ENCODE measurements at places on chromosomes 1 and 21.

DNA sequence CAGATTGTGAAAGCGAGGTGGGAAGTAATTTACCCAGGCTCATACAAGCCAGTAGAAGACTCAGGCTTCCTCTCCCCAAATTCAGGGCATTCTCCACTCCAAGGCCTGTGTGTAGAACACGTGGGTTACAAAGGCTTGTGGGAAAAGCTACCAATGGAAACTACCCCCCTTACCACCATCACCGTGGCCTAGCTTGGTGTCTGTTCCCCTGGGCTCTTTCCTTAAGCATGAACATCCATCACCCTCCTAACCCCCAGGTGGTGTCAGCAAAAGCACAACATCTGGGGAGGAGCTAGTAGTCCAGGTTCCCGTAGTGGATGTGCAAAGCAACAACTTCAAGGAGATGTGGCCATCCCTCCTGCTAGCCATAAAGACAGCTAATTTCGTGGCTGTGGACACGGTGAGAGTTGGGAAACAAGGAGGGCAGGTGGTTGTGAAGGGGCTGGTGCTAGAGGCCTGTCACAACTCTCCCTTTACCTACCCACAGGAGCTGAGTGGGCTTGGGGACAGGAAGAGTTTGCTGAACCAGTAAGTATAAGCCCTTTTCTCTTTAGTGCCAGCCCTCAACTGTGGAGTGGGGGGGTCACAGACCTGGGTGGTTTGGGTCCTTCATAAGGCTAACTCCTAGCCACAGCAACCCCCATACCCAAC is 701 bp upstream of the MUTYH start:
- DNase-seq: peak; percentile 27

DNA sequence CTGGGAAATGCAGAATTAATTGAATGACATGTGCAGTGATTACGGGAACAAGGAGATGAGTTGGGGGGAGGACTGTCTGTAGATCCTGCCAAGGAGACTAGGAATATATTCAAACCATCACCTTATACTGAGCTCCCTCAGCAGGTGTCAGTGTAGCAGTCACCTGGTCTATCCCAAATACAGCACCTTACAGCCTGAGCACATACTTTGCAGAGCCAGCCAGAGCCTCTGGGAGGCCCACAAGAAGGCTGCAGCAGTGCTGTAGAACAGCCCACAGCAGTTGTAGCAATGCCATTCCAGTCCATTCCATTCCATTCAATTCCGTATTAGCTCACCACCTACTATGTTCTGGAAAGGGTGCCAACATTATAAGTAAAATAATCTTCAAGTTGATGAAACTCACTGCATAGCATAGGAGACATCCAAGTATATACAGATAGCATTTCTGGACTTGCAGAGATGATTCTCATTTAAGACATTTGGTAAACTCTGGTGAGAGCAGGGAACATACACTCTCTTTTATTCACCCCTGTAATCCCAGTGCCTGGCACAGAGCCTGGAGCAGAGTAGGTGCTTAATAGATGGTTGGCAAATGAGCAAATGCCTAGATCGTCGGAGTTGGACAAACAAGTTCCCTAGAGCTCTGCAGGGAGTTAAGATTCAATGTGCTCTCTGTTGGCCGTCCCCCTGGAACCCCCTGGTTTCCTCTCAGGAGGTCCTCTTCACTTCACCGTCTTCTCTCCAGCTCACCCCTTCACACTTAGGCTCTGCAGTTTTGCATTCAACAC is 44.7 kb downstream of the KCNC4 start:
- DNase-seq: no peak

- DNase-seq: no peak
These were observed 7.2 kb downstream of the PRDM2 start for GRCh38 chr1:13707164-13707563.

- DNase-seq: no peak
These were observed 4.6 kb upstream of the PRKCZ start for GRCh38 chr1:2045468-2046173.

GRCh38 chr1:205693421-205693991 is 13.2 kb upstream of the SLC45A3 start:
- no peak for DNase-seq

GRCh38 chr21:33149181-33149580 is 79.2 kb downstream of the OLIG1 start:
- no peak for DNase-seq

DNA sequence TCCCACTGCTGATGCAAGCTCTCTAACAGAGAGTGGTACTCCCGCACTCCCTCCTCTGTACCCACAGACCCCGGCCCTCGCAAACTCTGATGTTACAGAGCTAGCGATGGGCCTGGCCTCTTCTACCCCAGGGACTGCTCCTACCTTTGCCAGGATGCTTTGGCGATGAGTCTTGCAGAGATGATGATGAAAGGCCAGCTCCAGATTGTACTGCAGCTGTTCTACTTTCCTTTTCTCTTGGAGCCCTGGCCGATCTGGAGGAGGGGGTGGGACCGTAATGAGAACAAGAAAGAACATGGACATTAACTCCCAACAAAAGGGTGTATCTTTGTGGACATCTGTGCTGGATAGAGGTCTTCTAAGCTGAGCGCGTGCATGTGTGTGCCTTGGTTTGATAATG is 6.0 kb upstream of the LINGO4 start:
- DNase-seq: no peak

- no peak for DNase-seq
These were observed 449.2 kb downstream of the CAMTA1 start for GRCh38 chr1:7234471-7234755.

- DNase-seq: no peak
These were observed 281.5 kb downstream of the NEGR1 start for GRCh38 chr1:72000809-72001208.

- no peak for DNase-seq
These were observed 28.8 kb upstream of the TRIM17 start for GRCh38 chr1:228445490-228445842.

GRCh38 chr1:115164484-115164883 is 75.2 kb upstream of the TSPAN2 start:
- no peak for DNase-seq

DNA sequence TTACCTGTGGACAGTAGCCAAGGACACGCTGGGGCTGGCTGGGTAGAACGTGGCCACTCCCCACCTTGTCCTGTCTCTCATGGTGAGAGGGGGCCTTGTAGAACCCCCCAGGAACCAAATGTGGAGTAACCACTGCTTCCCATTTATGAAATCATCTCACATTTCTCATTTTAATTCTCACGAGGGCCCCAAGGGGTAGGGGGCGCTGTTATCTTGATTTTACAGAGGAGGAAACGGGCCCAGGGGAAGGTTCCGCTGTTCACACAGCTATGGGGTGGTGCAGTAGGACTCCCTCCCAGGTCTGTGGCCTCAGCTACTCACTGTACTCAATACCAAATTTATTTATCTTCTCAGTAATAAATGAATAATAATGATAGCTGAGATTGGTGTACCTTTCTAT is 5.5 kb downstream of the SMPDL3B start:
- DNase-seq: peak; percentile 70

- no peak for DNase-seq
These were observed 21.8 kb upstream of the CNIH3 start for GRCh38 chr1:224594360-224594759.

DNA sequence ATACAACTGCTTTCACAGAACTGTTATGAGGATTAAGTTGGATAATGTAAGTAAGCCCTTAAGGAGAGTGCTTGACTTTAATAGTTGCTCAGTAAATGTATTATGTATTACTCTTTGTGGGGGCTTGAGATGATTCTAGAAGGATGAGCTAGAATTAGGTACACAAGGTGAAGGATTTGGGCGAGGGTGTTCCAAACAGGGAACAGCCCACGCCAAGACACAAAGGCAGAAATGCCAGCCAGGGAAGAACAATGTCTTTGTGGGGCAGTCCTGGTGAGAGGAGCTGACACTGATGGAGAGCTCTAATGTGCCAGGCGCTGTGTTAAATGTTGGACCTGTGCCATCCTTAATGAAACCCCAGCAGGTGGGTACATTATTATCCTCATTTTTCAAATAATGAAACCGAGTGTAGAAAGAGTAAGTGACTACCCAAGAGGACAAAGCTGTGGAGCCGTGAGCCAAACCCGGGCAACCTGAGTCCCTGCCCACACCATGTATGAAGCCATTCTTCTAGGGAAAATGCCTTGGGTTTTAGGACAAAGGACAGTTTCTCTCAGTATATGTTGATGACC is 362.4 kb downstream of the HHAT start:
- DNase-seq: no peak

DNA sequence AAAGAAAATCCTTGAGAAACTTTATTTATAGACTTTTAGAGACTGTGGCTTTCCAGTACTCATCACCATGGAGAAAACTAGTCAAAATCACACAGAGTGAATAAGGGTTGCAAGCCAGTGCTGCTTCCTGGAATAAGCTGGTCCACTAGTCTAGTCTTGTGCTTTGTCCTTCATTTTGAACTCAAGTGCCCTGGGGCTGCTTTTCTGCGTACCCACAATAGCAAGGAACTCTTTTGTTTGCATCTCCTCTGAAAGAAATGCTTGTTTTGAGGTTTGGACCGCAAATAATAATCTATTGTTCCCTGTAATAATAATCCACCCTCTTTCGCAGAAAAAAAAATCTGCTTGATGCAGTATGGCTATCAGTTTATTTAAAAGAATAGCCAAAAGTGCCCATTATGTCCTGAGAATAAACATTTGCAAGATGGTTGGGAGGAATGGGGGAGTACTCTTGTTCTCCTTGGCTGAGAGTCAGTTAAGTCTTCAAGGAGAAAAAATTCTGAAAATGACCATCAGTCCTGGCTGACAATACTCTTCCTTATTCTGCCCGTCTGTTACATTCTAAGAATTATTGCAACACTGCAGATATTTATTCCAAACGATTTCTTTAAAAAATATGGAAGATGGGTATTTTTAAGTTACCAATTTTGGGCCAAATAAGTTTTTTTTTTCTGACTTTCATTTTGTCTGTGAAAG is 41.9 kb downstream of the MPZL1 start:
- DNase-seq: no peak

DNA sequence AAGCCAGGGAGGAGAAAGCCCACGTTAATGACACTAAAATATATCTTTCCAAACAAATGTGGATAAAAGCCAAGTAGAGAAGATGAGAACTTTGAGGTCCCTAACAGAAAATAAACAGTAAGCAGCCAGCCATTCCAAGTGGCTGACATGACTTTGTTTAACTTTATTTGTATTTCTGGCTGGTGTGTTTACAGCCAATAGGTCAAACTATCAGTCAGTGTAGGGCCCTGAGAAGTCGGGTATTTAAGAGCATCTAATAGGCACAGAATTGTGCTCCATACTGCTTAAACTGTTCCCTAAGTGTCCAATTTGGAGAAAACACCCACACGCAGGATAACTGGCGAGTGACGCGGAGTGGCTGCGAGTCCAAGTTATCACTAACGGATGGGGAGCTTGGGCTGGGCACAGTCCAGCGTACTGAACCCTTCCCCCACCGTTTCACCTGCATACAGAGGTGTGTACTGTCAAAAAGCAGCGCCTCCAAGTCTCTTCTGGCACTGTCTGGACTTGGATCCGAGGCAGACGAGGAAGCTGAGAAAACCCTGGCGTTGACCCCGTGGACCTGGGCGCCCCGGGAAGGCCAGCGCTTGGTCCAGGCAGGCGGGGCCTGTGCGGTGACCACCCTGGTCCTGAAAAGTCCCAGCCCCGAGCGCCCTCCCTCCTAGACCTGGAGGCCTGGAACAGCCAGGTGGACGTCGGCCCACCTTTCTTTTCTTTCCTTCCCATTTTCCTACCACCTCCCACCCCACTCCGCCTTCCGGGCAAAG is 662 bp upstream of the LGALS8 start:
- no peak for DNase-seq

GRCh38 chr1:78095593-78095992 is 49.8 kb downstream of the GIPC2 start:
- no peak for DNase-seq

- DNase-seq: no peak
These were observed 116.5 kb downstream of the ZP4 start for GRCh38 chr1:237774246-237774645.

All from stimulated activated CD4-positive, alpha-beta T cell treated with anti-CD3 and anti-CD28 coated beads, Interleukin-1b, Interleukin-23, amount 100 ng/mL, for 48 hours (primary cell).